ENCODE measurements at places on chromosomes 3 and 15. TPM values are rescaled to one million over a fixed set of nuclear protein-coding genes. Genes with fewer than 3 reads are reported as not detected.

Gene MSL2
- 10.7 TPM for total RNA-seq

Gene ADAMTS7
- 14.3 TPM for total RNA-seq

Gene NME9
- total RNA-seq = not detected

Gene EBLN2
- 4.3 TPM for total RNA-seq

DNA sequence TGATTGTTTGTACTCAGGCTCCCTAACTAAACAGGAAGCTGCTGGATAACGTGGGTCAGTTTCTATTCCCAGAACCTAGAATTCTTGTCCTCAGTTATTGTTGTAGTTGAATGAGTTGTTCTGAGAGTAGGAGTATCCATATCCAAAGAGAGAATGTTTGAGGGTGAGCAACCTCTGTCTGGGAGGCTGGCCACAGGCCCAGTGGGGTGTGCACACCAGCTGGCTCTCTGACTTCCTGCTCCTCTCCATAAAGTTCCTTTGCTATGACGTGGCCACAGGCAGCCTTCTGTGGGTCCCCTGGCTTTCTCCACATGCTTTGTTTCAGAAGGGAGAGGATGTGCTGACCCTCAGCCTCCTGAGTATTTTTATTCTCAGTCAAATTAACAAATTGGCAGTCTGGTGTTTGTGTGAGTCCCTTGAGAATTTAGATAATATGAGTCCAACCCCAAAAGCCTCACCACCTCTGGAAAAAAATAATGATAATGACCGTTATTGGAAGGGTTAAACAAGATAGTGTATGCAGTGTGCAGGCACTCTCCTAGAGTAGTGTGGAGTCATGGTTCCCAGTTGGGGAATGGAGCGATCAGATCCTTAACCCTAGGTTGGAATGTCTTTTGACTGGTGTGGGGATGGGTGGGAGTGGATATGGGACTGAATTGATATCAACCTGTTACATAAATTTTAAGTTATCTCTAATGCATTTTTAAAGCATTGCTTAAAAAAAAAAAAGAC, 47.6 kb upstream of the MED12L start:
- no peak for DNase-seq

- no peak for DNase-seq
These were observed 82.6 kb downstream of the RPLP1 start for GRCh38 chr15:69535101-69535638.

Gene LMCD1
- total RNA-seq = 7.9 TPM

- DNase-seq = no peak
These were observed 131.8 kb upstream of the C2CD4B start for GRCh38 chr15:62296756-62297507.

DNA sequence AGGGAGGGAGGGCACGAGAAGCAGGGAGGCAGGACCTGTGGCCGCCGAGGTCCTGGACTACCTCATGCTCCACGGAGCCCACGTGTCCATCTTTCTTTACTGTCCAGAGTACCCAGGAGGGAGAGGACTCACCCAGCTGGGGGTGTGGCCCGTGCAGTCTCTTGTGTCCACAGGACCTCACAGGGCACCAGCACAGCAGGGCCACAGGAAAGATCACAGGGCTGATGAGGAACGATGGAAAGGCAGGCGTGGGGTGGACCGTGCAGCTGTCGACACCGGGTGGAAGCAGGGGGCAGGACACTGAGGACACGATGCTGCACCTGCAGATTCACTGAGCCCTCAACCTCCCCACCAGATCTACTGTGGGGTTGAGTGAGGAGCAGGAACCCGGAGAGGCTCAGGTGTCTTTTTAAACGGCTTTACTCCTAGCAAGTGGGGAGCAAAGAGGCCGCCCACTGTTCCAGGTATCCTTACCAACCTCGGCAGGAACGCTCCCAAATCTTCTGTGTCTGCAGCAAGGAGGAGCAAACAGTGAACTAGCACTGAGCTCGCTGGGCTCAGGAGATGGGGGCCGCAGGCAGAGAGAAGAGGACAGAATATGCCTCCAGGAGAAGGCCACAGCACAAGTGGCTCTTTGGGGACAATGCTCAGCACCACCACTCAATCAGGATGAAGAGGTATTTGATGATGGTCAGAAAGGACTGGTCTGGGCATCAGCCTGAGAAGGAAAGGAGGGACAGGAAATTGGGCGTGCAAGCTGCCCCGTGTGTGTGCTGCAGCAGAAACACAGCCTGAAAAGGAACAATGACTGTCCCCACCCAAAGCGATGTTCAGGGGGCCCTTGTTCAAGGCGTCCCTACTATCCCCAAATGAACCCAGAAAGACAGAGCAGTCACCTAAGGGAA, 198.8 kb downstream of the XXYLT1 start:
- no peak for DNase-seq

GRCh38 chr3:39127269-39127907, 19.9 kb downstream of the TTC21A start:
- DNase-seq = no peak

- DNase-seq = no peak
These were observed 53.9 kb downstream of the NIPA2 start for GRCh38 chr15:22892333-22892732.

DNA sequence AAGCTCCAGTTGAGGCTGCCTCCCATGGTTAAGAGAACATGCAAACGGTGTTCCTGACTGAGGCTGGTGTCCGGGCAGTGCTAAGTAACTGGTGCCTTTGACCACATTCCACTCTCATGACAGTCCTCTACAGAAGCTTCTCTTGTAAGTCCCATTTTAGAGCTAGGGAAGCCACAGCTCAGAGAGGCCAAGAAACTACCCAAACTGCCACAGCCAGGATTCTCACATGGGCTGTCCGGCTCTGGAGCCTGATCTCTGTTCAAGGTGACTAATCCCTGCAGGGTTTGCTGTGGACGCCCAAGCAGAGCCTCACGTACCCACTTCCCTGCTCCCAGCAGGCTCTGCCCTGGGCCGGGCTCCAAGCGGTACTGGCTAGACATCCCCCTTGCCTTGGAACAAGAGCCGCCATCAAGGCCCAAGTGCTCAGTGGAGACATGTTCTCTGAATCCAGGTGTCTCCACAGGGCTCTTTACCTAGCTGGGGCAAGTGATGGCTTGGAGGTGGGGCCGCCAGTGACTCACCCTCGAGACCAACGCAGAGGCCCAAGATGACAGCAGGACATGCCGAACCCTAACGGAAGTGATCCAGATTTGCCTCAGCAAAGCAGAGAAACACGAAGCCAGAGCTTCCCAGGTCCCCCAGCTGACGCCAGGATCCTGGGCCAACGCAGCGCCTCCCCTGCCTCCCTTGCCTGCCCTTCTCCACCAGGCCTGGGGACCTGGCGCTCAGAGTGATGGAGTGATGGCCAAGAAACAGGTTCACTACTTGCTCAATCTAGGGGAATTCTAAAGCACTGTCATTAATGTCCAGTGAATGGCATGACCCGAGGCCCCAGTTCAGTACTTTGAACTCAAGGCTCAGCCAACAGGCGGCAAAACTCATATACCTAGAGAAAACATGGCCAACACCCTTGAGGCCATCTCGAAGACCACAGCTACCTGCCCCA, 24.4 kb downstream of the KLHL25 start:
- peak; percentile 41 for DNase-seq

DNA sequence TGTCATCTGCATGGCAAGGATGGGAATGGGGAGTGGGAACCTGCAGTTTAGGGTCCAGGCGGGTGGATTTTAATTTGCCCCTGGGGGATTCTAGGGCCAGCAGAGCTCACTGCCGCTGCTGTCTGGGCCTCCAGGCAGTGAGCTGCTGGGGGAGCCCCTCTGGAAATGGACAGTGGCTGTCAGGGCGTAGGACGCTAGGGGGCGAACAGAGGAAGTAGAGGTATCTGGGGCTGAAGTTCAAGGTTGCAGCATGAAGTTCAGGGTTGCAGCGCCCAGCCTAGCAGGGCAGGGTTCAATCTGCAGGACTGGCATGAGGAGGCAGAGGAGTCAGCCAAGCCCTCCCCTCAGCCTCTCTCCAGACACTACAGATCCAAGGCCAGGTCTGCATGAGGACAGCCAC, 49.5 kb downstream of the APBA2 start:
- DNase-seq = peak; percentile 88

GRCh38 chr15:35090104-35090807, 5.2 kb upstream of the NANOGP8 start:
- no peak for DNase-seq

Gene RRP9
- total RNA-seq = 80.6 TPM

Gene RYK
- total RNA-seq = 79.2 TPM

GRCh38 chr3:46293991-46294833, 52.0 kb downstream of the CCR3 start:
- DNase-seq = no peak

- no peak for DNase-seq
These were observed 61.6 kb downstream of the RBM6 start for GRCh38 chr3:50001511-50001910.

DNA sequence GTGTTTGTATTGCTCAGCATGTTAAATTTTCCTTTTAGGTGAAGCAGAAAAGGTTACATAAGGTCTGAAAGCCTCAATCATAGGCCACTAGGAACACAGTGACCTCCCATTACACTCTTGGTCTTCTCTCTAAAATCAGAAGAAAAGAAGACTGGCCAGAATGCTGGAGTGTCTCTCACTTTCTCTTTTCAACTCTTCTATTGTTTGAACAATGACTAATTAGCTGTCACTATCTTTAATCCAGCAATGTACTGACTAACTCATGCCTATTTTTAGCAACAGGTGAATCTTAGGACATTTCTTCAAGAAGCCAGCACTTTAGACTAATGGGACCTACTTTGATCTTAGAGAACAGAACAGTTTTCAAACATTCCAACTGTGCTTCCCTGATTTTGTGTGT, 142.8 kb downstream of the TGFBR2 start:
- no peak for DNase-seq

Gene TRPM1
- 0.48 TPM for total RNA-seq

Gene MYLK
- total RNA-seq = 3.1 TPM

DNA sequence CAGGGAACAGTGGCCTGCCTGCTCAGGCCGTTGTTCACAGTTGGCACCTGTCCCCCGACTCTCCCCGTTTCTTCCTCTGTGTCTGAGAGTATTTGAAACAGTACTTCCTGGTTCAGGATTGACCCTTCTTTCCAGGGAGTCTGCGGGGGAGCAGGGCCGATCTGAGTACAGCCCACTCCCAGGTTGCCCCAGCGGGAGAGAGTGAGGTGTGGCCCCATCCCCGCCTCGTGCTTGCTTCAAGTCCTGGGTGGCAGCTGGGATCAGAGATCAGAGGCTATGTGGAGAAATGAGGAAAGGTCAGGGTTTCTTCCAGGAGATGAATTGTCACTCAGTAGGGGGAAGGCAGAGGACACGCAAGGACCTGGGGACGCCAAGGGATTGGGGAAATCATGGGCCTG, 6.5 kb upstream of the DLL4 start:
- no peak for DNase-seq
